ENCODE measurements at places on chromosomes 2 and 18.

- no peak for DNase-seq
Measured at GRCh38 chr2:238127165-238128060, 11.1 kb upstream of the KLHL30 start.

DNA sequence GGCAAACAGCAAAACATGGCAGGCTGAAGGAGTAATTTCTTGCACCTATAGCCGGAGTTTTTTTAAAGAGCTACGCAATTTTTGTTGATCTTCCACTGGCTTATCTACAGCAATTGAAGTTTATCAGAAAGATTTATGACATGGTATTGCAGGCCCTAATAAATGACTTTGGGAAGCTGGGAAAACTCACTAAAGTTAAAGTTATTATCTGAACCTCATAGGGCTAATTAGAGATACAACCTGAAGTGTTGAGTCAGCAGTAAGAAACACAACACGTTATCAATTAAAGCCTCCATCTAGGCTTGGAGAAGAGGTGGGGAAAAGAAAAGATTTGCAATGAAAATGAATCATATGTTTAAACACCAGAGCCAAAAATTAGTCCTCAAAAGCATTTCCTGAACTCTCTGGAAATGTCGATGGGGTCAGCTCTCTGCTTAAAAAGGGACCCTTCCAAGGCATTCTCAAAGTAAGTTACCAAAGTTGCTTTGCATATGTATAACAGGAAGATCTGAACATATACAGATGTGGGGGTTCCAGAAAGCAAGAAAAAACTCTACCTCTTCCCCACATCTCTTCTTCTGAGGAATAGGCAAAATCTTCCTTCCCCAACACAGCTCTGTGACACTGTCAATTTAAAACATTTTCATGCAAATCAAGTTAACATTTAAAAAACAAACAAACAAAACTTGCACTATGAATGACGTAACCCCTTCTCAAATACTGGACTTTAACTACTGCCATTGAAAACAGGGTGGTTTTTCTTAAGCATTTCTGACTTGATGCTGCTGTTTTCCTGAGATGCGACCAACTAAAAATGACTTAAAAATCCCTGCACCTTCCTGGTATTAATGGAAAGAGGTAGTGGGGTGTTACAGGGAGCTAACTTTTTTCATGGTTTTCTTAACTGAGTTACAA lies 915.6 kb downstream of the NRXN1 start:
- no peak for DNase-seq

GRCh38 chr2:65050931-65051330 lies 5.3 kb upstream of the CEP68 start:
- DNase-seq, result no peak

DNA sequence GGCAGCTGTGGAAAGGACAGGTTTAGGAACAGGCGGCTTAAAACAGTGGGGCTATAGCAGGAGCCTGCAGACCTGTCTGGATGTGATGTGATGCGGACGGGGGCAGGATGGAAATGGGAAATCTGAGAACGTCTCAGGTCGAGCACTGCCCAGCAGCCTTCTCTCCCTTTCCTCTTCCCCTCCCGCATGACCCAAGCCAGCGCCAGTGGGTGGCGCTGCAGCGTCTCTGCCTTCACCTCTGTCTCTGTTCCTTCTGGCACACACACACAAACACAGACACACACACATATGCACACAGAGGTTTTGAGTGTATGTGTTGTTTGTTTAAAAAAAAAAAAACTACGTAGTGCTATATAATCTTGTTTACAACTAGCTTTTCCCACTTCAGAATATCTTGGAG lies 82.0 kb upstream of the SLC66A3 start:
- no peak for DNase-seq

- no peak for DNase-seq
Measured at GRCh38 chr2:64420677-64421076, 33.3 kb upstream of the LGALSL start.

GRCh38 chr2:1886405-1886992 lies 142.2 kb upstream of the PXDN start:
- peak; percentile 19 for DNase-seq

DNA sequence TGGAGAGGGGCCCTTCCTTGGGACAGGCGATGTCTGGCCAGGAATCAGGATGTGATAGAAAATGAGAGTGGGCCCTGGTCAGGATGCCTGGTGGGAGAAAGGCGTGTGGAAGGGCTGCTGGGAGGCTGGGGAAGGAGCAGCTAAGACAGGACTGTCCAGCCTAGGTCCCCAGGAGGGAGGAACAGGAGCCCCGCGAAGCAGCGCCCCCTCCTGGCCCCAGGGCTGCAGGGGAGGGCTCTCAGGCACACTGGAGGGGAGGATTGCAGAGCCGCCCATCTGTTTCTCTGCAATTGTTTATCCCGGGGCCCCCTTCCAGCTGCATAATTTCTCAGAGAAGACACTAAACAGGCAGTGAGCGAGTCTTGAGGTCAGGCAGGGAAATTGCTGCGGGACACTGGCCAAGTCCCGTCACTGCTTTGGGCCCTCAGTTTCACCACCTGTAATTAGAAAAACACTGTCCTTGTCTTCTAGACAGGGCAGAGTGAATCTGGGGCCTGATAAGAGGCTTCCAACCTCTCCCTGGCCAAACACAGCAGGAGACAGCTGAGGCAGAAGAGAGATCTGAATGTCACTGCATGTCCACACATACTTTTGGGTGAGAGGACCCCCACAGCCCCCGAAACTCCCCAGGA lies 3.9 kb upstream of the NPPC start:
- DNase-seq, result no peak

DNA sequence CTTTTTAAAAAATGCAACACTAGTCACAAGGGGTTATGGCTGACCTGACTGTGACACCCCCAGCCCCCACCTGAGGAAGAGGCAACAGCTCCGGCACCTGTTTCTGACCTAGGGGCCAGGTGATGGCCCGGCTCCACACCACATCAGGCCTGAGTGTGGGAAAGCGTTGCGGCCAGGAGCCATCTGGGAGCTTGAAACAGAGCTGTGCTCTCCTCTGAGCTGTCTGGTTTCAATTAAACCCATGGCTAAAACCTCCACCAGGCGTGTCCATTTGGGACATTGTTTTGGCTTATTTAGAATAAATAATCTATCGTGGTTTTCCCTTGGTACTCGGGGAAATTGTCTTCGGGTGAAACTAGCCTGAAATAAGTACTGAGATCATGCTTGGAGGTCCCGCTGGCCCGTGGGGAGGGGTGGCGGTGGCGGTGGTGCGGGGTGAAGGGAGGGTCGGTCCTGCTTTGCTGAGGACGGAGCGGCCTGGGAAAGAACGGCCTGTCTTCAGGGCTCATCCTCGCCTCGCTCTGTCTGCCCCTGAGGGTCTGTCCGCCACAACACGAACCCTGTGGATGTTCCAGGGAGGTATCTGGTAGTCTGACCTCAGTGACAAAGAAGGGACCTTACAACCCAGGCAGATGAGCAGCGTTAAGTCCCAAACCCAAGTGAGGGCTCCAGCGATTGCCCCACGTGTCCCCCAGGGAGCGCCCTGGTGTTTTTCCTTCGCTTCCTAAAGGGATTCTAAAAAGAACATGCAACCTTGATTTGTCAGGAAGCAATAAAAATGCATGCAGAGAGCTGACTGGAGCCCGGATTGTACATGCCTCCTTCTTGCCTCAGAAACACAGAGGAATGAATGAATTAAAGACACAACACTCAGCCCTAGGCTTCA lies 58.7 kb downstream of the IL1RL2 start:
- DNase-seq, result no peak

DNA sequence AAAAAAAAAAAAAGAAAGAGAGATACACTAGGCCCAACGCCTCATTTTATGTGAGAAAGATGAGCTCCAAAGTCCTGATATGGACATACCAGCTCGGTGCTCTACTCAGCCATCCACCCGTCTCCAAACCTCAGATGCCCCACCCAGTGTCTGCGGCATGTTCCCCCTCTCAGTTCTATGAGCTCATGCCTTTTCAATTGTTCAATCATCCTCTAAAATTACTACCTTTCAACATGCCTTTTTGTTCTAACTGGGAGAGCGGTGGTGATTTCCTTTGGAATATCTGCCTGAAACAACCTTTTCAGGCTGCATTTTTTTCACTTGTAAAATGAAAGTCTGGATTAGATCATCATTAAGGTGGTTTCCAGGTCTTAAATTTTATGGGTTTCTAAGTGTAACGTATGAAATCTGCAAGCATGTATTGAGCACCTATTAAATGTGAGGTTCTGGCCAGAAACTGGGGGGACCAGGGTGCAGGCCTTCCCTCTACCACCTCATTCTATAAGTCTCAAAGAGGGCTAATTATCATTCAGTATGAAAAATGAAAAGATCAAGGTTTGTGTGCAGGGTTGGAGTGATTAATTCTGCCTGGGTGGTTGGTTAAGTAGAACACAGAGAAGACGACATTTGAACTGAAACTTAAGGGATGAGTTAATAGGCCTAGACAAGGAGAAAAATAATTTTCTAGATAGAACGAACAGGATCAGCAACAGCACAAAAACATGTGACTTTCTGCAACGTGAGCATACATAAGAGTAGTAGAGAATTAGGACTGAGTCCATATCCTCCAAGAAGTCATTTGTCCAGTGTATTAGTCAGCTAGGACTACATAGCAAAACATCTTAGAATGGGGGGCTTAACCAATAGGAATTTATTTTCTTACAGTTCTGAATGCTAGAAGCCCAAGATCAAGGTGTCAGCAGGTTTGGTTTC lies 87.4 kb upstream of the GLS start:
- peak; percentile 79 for DNase-seq

GRCh38 chr18:65527879-65528633 lies 222.8 kb upstream of the CDH7 start:
- DNase-seq, result no peak

GRCh38 chr2:18378020-18378653 lies 182.3 kb downstream of the RDH14 start:
- no peak for DNase-seq

DNA sequence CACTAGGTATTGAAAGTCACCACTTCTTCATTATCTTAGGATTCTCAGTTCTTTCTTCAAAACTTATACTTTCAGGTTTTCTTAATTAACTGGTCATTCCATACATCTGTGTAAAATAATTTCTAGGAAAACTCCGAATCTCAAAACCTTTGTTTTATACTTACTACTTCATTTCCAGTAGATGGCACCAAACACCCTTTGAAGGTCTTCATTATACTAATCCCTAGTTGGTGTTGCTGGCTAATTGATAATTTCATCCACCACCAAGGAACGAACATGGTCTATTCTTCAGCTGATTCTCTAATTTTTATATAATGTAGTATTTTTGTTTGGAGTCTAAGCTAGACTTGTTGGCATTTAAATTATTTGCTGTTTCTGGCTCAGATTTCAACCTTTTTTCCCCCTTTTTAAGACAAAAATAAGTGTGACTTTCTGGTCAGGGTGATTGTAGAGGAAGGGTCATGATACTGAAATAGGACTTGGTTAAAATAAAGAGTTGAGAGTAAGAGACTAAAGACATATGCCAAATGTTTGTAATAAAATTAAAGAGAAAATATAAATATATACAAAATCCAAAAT lies 2.8 kb upstream of the MXD1 start:
- no peak for DNase-seq

GRCh38 chr2:8546612-8547283 lies 135.1 kb upstream of the ID2 start:
- DNase-seq, result no peak

GRCh38 chr2:18825838-18826237 lies 236.5 kb upstream of the NT5C1B start:
- DNase-seq, result no peak

DNA sequence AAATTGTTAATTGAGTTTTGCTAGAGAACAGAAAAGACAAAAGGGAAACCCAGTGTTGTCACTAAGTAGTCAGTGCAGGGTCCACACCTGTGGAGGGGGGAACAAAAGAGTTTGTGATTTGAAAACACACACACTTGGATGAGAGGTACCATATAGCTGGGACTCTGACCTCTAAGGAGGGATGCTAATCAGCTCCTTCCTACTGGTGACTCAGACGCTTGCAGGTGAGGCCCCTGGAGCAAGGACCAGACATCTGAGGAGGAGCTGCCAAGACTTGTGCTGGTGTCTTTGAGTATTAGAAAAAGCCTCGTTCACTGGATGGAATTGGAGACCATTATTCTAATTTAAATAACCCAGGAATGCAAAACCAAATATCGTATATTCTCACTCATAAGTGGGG lies 146.4 kb upstream of the MAP2 start:
- no peak for DNase-seq

GRCh38 chr18:73040247-73040646 lies 172.5 kb upstream of the NETO1 start:
- DNase-seq, result no peak

DNA sequence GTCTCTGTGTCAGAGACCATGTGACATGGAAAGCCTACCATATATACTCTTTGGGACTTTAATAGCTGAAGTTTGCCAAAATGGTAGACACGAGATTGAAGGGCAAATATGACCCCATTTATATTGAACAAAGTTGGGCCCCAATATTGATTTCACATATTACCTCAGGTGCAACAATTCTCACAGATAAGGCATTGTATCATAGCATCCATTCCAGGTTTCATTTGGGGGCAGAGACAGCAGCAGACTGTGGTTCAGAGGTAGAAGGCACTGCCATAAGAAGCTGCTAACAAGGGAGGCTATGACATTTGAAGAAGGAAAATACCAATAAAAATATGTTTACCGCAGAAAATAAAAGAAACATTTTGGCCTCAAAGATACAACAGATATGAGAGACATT lies 419.2 kb downstream of the LRRTM4 start:
- no peak for DNase-seq

- no peak for DNase-seq
Measured at GRCh38 chr2:46268196-46268595, 29.0 kb upstream of the EPAS1 start.

DNA sequence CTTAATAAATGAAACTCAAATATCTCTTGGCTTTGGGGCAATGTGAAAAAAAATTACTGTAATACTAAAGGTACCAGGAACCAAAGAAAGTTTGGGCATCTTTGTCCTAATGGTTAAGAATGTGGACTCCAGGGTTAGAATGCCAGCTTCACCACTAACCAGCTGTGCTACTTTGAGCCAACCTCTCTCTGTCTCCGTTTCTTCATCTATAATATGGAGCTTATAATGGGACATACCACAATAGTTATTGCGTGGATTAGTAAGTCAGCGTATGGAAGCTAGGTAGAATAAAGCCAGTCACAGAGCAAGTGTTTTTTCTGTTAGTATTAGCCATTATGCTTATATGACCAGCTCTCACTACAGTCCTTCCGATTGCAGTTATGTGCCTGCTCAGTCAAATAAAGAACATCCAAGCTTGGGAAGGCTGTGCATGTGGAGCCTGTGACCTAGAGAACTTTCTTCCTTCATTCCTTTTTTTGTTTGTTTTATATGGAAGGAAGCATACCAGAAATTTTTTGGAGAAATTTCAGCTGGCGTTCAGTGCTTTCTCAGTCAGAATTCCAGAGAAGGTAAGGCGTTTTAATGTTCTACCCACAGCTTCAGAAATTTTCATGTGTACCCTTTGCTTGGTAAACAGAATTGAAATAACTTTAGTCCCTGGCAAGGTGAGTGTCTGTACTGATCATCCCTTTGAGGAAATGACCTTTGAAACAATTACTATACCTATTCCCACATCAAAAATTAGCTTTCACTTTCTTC lies 114.0 kb upstream of the RND3 start:
- DNase-seq, result no peak

Data from kidney epithelial cell (primary cell).